ENCODE measurements at places on chromosomes 6 and 20. TPM values are rescaled to one million over a fixed set of nuclear protein-coding genes. Genes with fewer than 3 reads are reported as not detected.

- DNase-seq = no peak
- no peaks in the 10 kb centered on the region for H3K27me3 ChIP-seq
- H3K4me1 ChIP-seq = peaks cover 32% of the 10 kb centered on the region
These were observed 29.9 kb downstream of the SGK1 start for GRCh38 chr6:134287859-134288537.

GRCh38 chr6:70846207-70846835 is 110.5 kb downstream of the B3GAT2 start:
- DNase-seq = no peak
- no peak overlapping the region for H3K27ac ChIP-seq
- no peaks in the 10 kb centered on the region for H3K4me1 ChIP-seq
- H3K4me3 ChIP-seq = no peak overlapping the region

DNA sequence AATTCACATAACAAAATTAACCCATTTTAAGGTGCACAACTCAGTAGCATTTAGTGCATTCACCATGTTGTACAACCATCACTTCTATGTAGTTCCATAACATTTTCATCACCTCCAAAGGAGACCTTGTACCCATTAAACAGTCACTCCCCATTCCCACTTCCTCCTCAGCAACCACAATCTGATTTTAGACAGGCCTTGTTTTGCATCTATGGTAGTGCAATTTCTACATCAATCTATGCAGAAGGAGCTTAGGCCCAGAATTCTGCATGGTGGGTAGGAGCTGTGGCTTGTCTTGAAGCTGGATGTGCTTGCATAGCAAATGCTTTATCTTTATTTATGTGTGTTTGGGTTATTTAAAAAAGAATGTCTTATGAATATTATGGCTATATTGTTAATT is 13.5 kb upstream of the HLA-DQA1 start:
- no peaks in the 10 kb centered on the region for H3K27me3 ChIP-seq
- peak; percentile 37 for DNase-seq
- peaks cover 15% of the 10 kb centered on the region for H3K36me3 ChIP-seq
- H3K27ac ChIP-seq = peak overlapping the region; percentile 98
- peak overlapping the region; percentile 47 for H3K4me3 ChIP-seq
- peaks cover 53% of the 10 kb centered on the region for H3K4me1 ChIP-seq

DNA sequence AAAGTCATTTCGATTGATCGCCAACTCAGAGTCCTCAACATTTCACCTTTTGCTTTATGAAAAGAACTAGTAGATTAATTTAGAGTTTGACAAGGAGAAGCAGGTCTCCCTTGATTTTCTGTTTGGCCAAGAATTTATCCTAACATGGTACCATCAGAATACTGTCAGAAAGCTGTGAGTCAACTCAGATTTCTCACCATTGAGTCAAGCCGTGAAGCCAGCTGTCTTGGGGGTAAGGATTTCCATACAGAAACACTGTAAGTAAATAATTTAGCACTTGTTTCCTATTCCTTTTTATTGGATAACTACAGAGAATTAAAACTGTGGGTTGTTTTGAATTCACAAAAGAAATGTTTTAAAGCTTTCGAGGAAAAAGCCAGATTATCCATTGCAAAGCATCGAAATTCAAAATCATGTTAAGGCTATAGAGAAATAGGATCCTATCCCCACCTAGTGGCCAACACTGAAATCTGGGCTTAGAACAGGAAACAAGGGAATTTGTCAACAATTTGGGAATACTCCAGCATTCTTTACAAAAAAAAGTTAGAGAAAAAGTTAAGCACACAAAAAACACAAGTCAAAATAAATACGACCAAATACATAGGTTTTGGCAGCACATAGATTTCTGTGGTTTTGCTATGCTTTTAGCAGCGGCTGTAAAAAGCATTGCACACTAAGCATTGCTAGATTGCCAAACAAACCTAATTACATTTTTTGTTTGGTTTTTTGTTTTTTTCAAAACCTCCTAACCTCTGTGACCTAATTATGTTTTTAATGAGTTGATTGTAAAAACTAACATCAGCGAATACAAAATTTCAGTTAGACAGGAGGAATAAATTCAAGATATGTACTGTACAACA is 44.2 kb downstream of the COL11A2 start:
- no peak overlapping the region for H3K4me3 ChIP-seq
- H3K27ac ChIP-seq = no peak overlapping the region
- H3K4me1 ChIP-seq = peaks cover 7% of the 10 kb centered on the region
- H3K36me3 ChIP-seq = peaks cover 2% of the 10 kb centered on the region

DNA sequence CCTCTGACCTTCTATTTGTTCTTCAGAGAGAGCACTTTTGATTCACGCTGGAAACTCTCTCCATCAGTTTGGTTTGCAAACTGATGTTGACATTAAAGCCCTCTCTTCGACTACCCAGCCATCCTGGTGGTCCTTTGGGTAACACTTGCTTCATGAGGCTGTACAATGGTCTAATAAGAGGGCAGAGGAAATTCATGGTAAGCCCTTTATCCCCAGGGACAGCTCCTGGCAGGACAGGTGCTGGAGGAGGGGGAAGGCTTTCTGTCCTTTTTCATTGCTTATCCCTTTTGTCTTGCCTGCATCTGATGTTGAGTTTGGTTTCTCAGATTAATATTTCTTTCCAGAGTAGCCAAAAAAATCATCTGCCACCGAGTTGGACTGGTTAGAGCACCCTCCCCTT is 52.1 kb upstream of the CD93 start:
- peaks cover 22% of the 10 kb centered on the region for H3K4me1 ChIP-seq
- H3K4me3 ChIP-seq = no peak overlapping the region
- H3K27me3 ChIP-seq = peaks cover 10% of the 10 kb centered on the region
- no peaks in the 10 kb centered on the region for H3K36me3 ChIP-seq
- H3K27ac ChIP-seq = no peak overlapping the region
- no peak for DNase-seq

DNA sequence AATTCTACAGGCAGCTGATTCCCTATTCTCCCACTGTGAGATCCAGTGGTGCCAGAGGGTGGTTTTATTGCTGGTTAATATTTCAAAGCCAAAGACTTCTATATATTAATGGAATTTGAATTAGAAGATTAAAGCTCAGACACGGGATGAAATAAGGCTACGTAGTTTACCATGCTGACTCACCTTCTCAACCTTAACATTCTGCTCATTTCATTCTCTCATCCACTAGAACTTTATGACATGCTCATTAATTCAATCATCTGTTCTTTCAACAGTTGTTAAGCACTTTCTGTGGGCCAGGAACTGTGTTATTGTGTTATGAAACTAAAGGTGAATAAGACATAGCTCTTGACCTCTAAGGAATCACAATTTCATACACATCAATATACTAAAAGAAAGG is 456.9 kb upstream of the MAP3K7 start:
- H3K4me3 ChIP-seq = no peak overlapping the region
- no peak for DNase-seq
- no peaks in the 10 kb centered on the region for H3K4me1 ChIP-seq

GRCh38 chr20:58461899-58462298 is 53.3 kb downstream of the APCDD1L start:
- no peak overlapping the region for H3K4me3 ChIP-seq
- peaks cover 11% of the 10 kb centered on the region for H3K4me1 ChIP-seq
- DNase-seq = no peak
- no peak overlapping the region for H3K27ac ChIP-seq
- no peaks in the 10 kb centered on the region for H3K27me3 ChIP-seq

GRCh38 chr6:10583509-10583901 is 62.4 kb downstream of the GCNT2 start:
- H3K4me1 ChIP-seq = peaks cover 30% of the 10 kb centered on the region
- DNase-seq = peak; percentile 23
- H3K36me3 ChIP-seq = no peaks in the 10 kb centered on the region
- no peaks in the 10 kb centered on the region for H3K27me3 ChIP-seq

GRCh38 chr6:135181333-135182070 is 394 bp downstream of the MYB start:
- peak overlapping the region; percentile 96 for H3K4me3 ChIP-seq
- H3K36me3 ChIP-seq = peaks cover 16% of the 10 kb centered on the region
- peak overlapping the region; percentile 89 for H3K27ac ChIP-seq
- H3K27me3 ChIP-seq = no peaks in the 10 kb centered on the region

- H3K27ac ChIP-seq = no peak overlapping the region
- H3K27me3 ChIP-seq = peaks cover 22% of the 10 kb centered on the region
- no peak for DNase-seq
- no peaks in the 10 kb centered on the region for H3K4me1 ChIP-seq
- no peak overlapping the region for H3K4me3 ChIP-seq
These were observed 110.2 kb upstream of the CST7 start for GRCh38 chr20:24838546-24839535.

DNA sequence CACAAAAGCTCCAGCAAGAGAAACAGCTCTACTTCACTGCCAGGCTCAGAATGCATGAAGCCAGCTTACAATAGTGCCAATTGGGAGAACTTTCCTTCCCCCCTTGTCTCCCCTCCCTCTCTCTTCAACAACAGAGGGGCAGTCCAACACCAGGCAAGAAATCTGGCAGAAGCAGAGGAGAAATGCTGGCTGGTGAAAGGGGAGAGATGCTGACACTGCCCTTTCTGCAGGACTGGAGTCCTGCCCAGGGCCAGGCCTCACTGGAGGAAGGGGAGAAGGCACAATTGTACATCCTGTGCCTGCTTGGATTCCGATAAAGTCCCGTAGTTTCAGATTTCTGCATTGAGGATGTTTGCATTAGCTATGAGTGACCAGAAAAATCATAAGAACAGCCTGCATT is 148.6 kb downstream of the LRRC1 start:
- H3K27ac ChIP-seq = no peak overlapping the region
- DNase-seq = no peak
- H3K36me3 ChIP-seq = no peaks in the 10 kb centered on the region

- no peak for DNase-seq
- H3K36me3 ChIP-seq = no peaks in the 10 kb centered on the region
- no peaks in the 10 kb centered on the region for H3K27me3 ChIP-seq
- no peak overlapping the region for H3K4me3 ChIP-seq
- no peak overlapping the region for H3K27ac ChIP-seq
- no peaks in the 10 kb centered on the region for H3K4me1 ChIP-seq
These were observed 31.6 kb upstream of the PRL start for GRCh38 chr6:22328474-22328873.

GRCh38 chr6:90319979-90320685 is 23.5 kb upstream of the BACH2 start:
- no peak for DNase-seq
- H3K27me3 ChIP-seq = no peaks in the 10 kb centered on the region
- no peak overlapping the region for H3K27ac ChIP-seq
- H3K36me3 ChIP-seq = no peaks in the 10 kb centered on the region

DNA sequence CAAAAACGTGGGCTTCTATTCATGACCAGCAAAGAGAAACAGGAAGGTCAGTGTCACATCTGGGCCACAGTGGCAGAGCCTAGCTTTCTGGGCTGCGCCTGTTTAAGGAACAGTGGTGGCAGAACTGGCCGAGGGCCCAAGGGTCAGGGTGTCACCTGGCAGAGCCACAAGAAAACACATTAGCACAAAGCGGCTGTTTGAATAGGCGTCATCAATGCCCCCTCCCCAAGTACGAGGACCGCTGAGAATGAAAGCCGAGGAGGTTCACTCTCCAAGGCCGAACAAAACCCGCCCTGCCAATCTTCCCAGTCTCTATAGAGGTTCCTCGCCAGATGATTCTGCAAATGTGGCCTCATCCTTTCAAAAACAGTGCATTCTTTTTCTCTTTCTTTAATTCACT is 125.2 kb upstream of the TRAF3IP2 start:
- H3K27ac ChIP-seq = no peak overlapping the region
- no peaks in the 10 kb centered on the region for H3K27me3 ChIP-seq
- DNase-seq = no peak

DNA sequence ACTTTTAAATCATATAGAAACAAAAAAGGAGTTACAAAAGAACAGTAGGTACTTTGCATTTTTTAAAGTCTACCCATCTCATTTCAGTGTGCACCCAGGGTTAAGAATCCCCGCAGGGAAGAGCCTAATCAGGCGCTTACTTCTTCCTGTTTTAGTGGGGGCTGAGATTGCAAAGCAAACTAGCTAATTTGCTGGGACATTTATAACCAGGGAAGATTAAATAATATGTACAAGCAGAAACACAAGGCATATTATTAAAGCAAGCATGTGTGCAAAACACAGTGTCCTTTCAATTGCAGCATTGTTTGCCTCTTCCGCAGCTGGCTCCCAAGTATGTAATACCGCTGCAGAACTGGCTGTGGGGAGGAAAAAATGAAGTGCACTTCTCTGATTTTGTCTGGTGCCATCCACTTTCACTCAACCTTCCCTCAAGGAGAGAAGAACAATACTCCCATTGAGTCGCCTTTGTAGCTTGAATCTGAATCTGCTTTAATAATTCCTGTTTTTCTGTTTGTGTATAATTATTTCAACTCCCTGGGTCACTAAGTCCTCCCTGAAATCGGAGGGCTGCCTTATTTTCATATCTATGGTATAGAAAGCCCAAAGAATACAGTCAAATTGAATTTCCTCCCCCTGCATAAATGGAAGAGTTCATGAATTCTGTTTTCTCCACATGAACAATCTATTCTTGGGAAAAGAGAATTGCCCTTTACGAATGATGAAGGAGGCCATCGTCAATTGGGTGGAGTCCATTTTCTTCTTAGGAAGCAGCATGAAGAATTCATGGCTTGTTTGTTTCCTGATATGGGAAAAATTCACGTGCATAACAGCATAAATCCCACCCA is 23.3 kb upstream of the BCAS1 start:
- DNase-seq = no peak
- peaks cover 13% of the 10 kb centered on the region for H3K27me3 ChIP-seq
- no peak overlapping the region for H3K27ac ChIP-seq
- no peak overlapping the region for H3K4me3 ChIP-seq
- no peaks in the 10 kb centered on the region for H3K36me3 ChIP-seq
- H3K4me1 ChIP-seq = peaks cover 5% of the 10 kb centered on the region

DNA sequence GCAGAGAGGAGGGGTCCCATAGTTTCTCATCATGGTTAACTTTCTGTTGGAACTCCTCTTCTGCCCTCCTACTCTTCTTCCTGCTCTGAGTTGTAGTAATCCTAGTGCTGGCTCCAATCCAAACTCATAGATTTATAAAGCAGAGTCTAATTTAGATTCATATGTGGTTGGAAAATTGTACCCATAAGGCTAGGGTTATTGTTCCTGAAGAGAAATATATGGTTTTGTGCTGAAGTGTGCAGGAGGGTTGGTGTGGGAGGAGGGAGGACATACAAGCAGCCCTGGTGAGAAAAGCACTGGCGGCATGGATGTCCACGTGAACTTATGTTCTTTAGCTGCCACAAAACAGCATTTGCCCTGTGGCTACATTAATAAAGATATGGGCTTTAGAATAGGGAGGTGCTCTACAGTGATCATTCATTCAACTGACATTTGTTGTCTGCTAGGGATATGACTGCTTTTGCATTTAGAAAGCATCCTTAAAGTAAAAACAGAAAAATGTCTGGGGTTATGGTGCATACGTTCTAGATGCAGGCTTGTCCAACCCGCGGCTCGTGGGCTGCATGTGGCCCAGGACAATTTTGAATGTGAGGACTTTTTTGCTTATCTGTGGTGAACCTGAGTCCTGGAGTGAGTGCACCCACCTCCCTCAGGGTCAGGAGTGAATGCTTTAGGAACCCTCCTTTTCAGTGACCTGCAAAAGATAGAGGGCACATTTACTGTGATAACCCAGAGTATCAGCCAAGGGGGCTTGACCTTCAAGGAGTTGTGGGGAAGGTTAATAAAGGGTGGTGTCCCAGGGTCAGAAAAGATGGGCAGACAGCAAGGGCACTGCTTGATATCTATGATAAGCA is 4.1 kb downstream of the HLA-A start:
- H3K4me1 ChIP-seq = peaks cover 42% of the 10 kb centered on the region
- H3K36me3 ChIP-seq = peaks cover 70% of the 10 kb centered on the region
- H3K27me3 ChIP-seq = no peaks in the 10 kb centered on the region
- H3K4me3 ChIP-seq = peak overlapping the region; percentile 98
- no peak for DNase-seq
- peak overlapping the region; percentile 75 for H3K27ac ChIP-seq

Gene NEU1
- total RNA-seq = 17.8 TPM

Gene PPP1R3D
- 6.7 TPM for total RNA-seq

Gene OPRM1
- total RNA-seq = not detected

Gene GSTA2
- total RNA-seq = not detected

Gene PLEKHG1
- 0.76 TPM for total RNA-seq

Gene PDE7B
- total RNA-seq = 0.29 TPM

Gene POU5F1
- not detected for total RNA-seq

Gene DEFB132
- not detected for total RNA-seq
